ENCODE measurements at places on chromosomes 13 and 19.

- DNase-seq, result no peak
Observed at GRCh38 chr19:7879111-7879807, 5.1 kb upstream of the PRR36 start.

DNA sequence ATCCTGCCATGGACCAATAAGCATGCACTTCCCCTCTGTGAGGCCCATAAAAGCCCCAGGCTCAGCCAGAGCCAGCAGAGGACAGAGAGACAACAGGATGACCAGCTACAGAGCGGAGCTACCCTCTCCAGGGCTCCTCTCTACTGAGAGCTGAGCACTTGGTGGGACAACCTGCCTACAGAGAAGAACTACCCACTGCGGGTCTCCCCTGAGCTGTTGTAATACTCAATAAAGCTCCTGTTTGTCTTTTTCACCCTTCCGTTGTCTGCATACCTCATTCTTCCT is 7.5 kb upstream of the BAX start:
- DNase-seq, result no peak

DNA sequence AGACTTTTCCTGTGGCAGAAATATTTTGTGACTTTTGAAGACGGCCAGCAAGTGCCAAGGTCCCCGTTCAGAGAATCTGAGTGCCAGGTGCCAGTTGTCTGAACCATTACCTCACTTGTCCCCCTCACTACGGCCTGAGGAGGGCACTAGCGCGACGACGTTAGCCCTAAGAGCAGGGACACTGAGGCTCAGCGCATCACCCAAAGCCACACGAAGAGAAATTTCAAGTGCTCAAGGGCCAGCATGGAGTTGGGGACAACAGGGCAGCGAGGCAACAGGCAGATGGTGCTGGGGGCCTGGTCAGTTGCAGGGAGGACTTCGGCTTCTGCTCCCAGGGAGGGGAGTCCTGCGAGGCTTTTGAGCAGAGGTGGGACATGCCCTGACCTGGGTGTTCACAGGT is 9.5 kb upstream of the TYK2 start:
- no peak for DNase-seq

DNA sequence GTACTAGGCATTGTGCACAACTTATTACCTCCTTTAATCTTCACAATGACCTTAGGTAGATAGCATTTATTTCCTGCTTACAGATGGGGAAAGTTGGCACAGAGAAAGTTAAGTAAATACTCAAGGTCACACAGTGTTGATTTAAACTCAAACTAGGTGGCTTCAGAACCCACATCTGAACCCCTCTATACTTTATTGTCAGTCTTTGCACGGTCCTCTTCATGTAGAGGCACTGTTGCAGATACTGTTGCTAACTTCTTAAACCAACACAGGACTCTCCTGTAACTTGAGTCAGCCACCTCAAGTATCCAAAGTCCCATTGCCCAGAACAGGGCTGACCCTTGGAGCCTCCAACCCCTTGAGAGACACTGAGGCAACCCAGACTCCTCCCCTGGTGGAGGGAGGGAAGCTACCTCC is 48.8 kb downstream of the FRY start:
- DNase-seq, result no peak

DNA sequence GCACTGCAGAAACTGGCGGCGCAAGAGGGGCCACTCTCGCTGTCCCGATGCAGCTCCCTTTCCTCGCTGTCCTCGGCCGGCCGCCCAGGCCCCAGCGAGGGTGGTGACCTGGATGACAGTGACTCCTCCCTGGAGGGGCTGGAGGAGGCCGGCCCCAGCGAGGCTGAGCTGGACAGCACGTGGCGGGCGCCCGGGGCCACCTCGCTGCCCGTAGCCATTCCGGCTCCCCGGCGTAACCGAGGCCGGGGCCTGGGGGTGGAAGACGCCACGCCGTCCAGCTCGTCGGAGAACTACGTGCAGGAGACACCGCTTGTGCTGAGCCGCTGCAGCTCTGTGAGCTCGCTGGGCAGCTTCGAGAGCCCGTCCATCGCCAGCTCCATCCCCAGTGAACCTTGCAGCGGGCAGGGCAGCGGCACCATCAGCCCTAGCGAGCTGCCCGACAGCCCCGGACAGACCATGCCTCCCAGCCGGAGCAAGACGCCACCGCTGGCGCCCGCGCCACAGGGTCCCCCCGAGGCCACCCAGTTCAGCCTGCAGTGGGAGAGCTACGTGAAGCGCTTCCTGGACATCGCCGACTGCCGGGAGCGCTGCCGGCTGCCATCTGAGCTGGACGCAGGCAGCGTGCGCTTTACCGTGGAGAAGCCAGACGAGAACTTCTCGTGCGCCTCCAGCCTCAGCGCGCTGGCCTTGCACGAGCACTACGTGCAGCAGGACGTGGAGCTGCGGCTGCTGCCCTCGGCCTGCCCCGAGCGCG is 12.4 kb downstream of the C19orf25 start:
- no peak for DNase-seq
